ENCODE measurements at places on chromosomes 3 and 15.
A peak's percentile ranks its signal among the peaks of the same experiment; 100 is the strongest.

GRCh38 chr3:100093831-100094230 is 20.5 kb downstream of the FILIP1L start:
- no peak for DNase-seq

GRCh38 chr3:104887069-104887468 is 479.6 kb upstream of the ALCAM start:
- no peak for DNase-seq

GRCh38 chr3:169790687-169791429 is 17.7 kb downstream of the MYNN start:
- DNase-seq: no peak

DNA sequence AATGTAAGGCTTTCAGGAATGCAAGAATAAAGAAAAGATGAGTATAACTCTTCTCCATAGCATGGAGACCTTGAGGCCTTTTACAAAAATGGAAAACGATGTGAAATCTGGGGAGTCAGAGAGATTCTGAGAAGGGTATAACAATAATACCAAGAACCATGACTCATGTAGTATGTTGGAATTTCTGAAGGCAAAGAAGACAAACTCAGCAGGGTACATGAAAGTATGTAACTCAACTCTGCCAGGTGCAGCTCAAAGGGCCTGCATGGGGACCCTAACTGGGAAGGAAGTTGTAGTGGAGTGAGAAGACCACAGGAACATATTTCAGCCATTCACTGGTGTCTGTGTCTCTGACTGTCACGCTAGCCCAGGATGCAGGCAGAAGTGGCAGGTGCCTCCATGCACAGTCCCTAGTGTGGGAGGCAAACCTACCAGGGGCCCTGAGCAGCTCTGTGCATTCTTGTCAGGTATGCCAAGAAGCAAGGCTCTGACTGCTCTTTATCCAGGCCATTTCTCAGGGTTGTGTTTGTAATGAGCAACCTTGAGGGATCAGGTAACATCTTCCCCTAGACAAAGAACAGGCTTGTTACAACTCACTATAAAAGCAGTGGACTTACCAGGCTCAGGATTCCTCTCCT is 57.2 kb downstream of the GPR156 start:
- no peak for DNase-seq

DNA sequence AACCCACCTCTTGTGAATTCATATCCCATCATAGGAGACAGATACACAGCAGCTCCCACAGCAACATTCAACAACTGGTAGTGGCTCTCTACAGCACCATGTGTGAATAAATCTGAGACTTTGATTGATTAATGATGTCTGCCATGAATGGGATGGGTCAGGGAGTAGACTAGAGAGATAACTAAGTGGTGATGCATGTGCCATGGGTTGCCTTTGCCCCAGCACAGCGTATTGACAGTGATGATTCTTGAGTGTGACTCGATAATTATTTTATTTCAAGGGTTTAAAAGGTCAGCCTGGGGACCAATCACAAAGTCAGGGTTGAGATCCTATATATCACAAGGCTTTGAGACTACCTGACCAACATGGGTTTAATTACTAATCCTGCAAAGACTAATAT is 295.9 kb downstream of the PTPRG start:
- no peak for DNase-seq

- no peak for DNase-seq
Observed at GRCh38 chr15:87877822-87878542, 378.6 kb downstream of the NTRK3 start.

DNA sequence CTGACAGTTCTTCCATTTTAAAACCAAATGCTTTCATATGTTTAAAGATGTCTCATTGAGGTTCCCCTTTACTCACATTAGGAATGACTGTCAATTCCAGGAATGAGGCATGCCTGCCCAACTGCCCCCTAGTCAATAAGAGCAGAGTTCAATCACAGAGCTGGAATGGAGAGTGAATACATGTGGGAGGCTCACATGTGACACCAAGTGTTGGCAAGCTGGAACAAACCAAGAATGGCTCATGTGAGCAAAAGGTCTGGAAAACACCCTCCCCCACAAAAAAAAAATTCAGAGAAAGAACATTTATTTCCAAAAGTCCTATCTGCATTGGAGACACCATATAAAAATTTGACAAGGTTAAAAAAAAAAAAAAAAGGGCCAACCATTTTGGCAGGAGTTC is 3.7 kb downstream of the PBRM1 start:
- peak; percentile 43 for DNase-seq

- no peak for DNase-seq
Observed at GRCh38 chr3:48997714-48998637, 7.9 kb downstream of the P4HTM start.

DNA sequence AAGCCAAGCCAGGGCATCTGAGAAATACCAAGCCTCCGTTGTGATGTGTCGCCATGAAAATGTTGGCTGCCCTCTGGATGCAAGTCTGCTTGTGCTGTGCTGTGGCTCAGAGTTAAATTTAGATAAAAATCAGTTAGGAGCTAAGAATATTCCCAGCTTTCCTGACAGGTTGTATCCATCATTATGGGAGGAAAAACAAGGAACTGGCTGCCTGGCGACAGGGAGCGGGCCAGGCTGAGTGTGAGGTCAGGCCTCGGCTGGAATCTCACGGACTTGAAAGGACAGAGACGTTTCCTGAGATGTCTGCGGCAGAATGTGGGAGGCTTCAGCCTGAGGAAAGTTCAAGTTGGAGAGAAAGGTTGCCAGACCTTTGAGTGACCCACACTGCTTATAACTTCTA is 213.8 kb downstream of the THSD4 start:
- DNase-seq: no peak

Measured in smooth muscle cell of the brain vasculature (primary cell).